Activated CD4-positive, alpha-beta T cell treated with anti-CD3 and anti-CD28 coated beads, Interleukin-2, amount 50 U/mL, for 4 hours (primary cell): ENCODE measurements at places on chromosomes 12 and 14.

GRCh38 chr12:4025181-4026019 lies 152.2 kb upstream of the PARP11 start:
- DNase-seq, result no peak

DNA sequence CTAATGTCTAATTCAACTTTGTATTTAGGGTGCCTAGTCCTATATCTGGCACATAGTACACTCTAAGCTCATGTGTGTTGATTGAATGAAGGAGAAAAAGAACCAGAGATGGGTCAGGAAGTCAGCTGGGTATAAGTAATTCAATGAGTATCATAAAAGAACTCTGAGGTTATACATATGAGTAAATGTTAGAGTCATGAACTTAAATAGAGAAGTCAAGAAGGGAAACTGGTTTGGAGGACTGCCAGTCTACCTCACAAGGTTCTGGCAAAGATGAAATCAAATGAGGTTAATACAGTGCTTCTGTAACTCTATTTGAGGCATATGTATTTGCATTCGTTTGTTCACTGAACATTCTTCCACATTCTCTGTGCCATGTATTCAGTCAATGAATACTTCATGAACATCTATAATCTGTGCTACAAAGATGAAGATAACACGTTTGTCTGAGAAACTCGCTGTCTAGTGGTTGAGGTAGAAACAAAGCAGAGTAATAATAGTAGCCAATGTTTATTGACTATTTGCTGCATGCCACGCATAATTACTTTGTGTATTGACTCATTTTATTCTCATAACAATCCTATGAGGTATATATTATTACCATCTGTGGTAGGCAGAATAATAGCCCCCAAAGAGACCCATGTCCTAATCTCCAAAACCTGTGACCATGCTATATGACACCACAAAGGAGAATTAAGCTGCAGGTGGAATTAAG lies 88.9 kb downstream of the PTGER2 start:
- no peak for DNase-seq

- no peak for DNase-seq
Measured at GRCh38 chr14:34231626-34232025, 230.4 kb downstream of the SPTSSA start.

DNA sequence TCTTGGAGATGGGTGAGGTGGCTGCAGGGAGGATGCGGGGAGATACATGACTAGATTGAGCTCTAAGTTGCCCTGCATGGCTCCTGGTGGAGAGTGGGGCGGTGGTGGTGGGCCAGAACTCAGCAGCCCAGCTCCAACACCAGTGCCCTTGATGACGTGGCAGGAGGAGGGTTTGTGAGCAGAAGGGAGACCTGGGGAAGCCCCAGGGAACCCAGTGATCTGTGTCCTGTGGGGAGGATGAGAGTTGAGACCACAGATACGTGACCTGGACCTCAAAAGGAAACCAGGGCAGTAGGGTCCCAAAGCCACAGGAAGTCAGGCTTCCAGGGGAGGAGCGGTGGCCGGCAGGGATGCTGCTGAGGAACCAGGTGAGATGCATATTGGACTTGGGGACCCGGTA lies 989.1 kb upstream of the TMEM132C start:
- DNase-seq, result no peak
